Activated CD8-positive, alpha-beta memory T cell treated with anti-CD3 and anti-CD28 coated beads for 1 hour (primary cell): ENCODE measurements at places on chromosomes 4 and X.

GRCh38 chr4:157444014-157444413 lies 223.5 kb downstream of the GRIA2 start:
- DNase-seq, result no peak

- no peak for DNase-seq
Measured at GRCh38 chr4:112348488-112349158, 51.5 kb downstream of the ALPK1 start.

GRCh38 chrX:99722094-99722493 lies 688.0 kb downstream of the PCDH19 start:
- DNase-seq, result no peak

- DNase-seq, result no peak
Measured at GRCh38 chr4:54281054-54281766, 52.1 kb downstream of the PDGFRA start.

- no peak for DNase-seq
Measured at GRCh38 chr4:139144161-139144859, 32.7 kb downstream of the ELF2 start.

DNA sequence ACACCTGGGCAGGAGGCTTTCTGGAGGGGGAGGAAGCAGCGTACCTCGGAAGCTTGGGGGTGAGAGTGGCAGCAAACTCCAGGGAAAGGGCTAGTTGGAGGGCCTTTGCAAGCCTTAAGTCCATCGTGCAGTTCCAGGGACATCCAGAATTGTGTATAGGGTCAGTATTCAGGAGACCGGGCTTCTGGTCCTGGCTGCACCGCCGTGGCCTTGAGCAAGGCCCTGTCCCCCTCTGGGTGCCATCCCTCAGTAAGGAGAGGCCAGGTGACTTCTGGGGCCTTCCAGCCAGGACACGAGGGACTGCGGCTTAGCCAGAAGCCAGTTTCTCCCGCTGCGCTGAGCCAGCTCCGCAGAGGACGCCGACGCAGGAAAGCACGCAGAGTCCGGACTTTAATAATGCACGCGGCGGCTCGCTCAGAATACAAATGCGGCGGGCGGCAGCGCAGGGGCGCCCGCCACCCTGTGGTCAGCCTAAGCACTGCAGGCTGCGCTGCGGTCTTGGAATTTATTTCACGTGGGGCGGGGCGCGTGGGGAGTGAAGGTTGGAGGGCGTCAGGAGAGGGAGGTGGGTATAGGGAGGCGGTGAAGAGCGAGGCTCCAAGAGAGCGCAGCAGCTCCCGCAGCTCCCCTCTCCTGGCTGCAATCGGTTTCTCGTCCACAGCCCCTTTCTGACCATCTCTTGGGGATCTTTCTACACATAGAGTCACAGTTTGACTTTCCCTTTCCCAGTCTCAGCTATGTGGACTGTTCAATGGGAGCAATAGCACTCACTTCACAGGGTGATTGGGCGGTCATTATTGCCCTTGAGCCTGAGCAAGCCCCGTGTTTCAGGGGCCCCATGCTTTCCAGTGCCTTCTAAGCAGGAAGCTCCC lies 94.1 kb upstream of the GPR50 start:
- no peak for DNase-seq

DNA sequence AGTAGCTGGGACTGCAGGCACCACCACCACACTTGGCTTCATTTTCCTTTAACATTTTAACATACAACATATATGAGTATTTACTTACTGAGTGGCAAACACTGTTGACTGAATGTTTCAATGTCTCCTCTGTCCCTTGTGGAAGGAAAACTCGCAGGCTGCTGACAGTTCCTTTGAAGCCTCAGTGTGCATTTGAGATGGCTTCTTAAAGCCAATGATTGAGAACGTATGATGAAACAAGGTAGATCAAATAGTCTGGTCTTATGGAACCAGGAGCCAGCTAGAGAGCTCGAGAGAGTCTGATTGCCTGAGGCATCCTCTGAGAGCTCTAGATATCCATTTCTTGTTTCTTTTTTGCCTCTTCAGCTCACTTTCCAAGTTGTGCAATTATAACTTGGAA lies 43.0 kb upstream of the PDLIM3 start:
- no peak for DNase-seq

DNA sequence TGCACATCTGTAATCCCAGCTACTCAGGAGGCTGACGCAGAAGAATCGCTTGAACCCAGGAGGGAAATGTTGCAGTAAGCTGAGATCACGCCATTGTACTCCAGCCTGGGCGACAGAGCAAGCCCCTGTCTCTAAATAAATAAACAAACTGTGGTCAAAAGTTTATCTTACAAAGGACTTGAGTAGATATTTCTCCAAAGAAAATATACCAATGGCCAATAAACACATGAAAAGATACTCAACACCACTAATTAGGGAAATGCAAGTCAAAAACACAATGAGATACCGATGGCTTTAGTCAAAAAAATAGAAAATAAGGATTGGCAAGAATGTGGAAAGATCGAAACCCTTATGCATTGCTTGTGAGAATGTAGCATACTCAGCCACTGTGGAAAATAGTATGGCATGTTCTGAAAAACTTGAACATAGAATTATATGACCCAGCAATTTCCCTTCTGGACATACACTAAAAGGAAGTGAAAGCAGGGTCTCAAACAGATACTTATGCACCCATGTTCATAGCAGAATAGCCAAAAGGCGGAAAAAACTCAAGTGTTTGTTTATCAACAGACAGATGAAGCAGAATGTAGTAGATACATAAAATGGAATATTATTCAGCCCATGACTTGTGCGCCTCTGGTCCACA lies 2.0 kb upstream of the CFAP97 start:
- no peak for DNase-seq
